CD8-positive, alpha-beta T cell (primary cell): ENCODE measurements at places on chromosomes 6 and 20.
A peak's percentile ranks its signal among the peaks of the same experiment; 100 is the strongest.

DNA sequence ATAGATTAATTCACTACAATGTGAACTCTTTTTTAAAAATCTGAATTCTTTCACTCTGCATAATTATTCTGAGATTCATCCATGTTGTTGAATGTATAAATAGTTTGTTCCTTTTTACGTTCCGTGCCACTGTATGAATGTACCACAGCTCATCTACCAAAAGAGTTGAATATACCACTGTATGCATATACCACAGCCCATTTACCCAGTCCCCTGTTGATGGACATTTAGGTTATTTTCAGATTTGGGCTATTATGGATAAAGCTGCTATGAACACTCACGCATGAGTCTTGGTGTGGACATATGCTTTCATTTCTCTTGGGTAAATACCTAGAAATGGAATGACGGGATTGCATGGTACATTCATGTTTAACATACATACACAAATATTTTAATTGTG lies 28.2 kb downstream of the PNPLA1 start:
- no peak for DNase-seq

DNA sequence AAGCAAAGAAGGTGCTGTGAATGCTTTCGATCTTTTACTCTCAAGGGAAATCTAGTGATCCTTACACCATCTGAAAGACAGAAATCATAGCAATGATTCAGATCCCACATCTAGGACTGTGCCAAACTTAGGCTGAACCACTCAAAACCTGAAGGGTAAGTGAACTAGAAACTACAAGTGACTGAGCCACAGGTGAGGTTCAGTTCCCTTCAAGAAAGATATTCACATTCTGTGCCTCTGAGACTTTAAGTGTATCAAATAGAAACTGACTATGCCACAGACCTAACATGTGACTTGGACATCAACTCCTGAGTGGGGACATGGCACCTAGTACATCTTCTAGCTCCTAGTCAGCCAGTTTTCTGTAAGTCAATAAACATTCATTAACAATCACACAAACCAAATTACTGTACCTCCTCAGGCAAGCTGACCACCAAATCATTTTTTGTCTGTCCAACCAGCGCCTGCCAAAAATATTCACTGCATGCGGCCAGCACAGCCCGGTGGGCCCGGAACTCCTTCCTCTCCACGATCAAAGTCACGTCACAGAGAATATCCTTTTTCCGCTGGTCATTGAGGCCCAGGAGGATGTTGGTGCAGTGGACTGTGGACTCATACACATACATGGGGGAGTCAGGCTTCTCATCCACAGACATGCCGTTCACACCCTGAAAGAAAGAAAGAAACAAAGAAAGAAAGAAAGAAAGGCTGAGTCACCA lies 114.1 kb downstream of the GJA10 start:
- DNase-seq: no peak

DNA sequence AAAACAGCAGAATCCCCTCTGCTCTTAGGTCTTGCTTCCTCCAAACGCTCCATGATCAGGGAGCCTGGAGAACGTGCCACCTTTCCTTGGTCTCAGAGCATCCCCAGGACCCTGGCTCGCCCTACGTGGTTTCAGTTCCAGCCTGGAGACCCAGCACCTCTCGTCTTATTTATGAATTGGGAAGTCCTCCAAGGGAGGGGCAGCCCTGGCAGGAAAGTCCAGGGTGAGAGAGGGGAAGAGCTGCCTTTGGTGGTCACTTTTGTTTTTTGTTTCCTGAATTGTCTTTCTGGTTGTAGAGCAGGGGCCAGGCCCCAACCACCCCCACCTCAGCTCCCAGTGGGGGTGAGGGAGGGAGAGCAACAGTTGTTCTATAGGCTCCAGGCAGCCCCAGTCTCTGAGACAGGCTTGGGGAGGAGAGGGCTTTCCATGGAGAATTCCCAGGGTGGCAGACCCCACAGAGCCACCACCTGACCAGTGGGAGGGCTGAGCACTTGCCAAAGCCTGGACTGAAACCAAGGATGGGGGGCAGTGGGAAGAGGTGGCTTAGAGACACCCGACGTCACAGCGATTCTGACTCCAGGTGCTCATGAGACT lies 88.8 kb downstream of the PRND start:
- DNase-seq: no peak

GRCh38 chr6:36124881-36125280 lies 5.4 kb upstream of the MAPK13 start:
- no peak for DNase-seq

- no peak for DNase-seq
Observed at GRCh38 chr6:109170333-109170732, 75.0 kb downstream of the CEP57L1 start.

DNA sequence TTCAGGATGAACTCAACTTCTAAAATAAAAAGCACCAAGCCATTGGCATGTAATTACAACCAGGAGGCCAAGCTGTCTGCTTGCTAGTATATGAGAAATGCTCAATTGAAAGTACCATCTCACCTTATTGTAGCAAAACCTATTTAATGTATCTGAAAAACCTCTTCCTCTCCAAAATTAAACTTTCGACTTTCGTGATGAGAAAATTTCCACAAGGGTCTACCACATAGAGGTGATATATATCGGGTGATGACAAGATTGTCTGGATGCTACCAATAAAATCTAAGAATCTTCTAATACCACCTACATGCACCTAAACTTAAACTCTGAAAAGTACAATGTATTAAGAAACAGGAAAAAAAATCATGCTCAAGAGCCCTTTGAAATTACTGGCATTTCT lies 74.2 kb downstream of the ATXN1 start:
- no peak for DNase-seq

- no peak for DNase-seq
Observed at GRCh38 chr6:14897831-14898230, 348.0 kb upstream of the JARID2 start.

GRCh38 chr20:46218656-46219055 lies 89.6 kb downstream of the CDH22 start:
- no peak for DNase-seq

DNA sequence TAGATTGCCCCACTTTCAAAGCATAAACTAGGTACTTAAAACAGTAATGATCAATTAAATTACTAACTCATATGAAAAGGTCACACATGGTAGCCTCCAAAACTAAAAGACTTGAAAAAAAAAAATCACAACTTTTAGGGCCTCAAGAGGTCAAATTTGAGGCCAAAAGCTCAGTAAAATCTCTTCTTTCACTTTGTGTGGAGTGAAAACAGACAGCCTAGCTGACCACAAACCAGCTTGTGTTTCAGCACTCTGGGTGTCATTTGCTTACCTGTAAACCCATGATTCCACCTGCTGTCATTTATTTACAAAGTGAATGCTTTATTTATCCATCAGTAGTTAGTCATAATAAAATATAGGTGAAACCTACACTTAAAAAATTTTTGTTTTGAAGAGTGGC lies 34.0 kb downstream of the GNAS start:
- no peak for DNase-seq

DNA sequence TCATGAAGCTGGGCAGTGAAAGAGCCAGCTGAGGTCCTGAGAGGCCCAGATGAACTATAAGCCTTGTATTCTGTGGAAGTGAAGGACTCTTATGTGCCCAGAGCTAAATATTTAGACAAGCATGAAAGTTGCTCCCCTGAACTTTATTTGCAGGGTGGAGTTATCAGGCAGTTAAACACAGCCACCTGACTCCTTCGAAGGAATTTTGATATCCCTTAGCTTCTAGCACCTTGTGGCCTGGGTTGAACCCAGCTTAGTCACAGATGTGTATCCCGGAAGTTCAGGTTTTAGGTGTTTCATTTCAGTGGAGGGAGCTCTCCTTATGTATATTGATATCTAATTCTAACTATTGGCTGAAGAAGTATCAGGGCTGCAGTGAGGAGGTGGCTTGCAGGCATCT lies 20.4 kb downstream of the NR2E1 start:
- no peak for DNase-seq

- peak; percentile 71 for DNase-seq
Observed at GRCh38 chr6:33126101-33126714, 50.4 kb downstream of the HLA-DPB1 start.

- DNase-seq: no peak
Observed at GRCh38 chr20:13458860-13459451, 179.8 kb downstream of the TASP1 start.

DNA sequence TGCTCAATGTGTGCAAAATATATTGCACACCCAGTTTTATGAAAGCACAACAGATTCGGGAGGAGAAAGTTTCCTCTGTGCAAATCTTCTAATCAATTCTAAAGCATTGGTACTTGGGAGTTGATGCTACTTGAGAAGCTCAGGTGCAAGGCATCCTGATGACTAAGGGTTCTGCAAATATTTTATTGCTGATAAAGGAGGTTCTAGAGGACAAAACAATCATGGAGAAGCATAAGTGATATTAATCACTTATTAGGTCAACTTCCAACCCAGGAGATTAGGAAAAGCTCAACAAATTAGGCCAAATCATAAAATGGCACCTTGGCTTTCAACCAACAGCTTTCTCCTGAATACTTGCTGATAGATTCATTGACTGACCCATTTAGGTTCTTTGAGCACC lies 27.1 kb downstream of the CYP24A1 start:
- DNase-seq: no peak

GRCh38 chr6:8837343-8837742 lies 402.0 kb upstream of the SLC35B3 start:
- DNase-seq: no peak

GRCh38 chr6:4731996-4732395 lies 44.2 kb upstream of the CDYL start:
- no peak for DNase-seq

GRCh38 chr20:47070176-47070575 lies 175.5 kb downstream of the EYA2 start:
- no peak for DNase-seq

GRCh38 chr6:44113414-44113813 lies 13.8 kb downstream of the MRPL14 start:
- DNase-seq: no peak

GRCh38 chr20:43825581-43825980 lies 89.1 kb upstream of the TOX2 start:
- DNase-seq: no peak

DNA sequence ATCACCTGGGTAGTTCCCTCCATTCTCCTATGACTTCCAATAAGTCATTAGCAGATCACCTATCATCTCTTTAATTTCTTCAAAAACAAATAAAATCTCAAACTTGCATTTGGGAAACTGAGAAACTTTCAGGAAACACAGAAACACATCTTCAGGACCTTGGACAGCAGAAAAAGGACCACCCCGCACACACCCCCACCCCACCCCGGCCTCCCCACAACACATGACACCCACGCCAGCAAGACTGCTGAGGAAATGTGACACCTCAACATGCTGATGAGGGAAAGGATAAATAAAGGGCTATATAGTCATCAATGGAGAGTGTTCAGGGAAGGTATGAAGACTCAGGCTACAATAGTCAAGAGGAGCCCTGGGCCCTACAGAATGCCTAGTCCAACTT lies 15.6 kb upstream of the TRIM39 start:
- DNase-seq: no peak

- DNase-seq: peak; percentile 30
Observed at GRCh38 chr6:159819932-159820640, 20.0 kb downstream of the PNLDC1 start.

- DNase-seq: no peak
Observed at GRCh38 chr6:138592749-138593123, 93.4 kb upstream of the NHSL1 start.

DNA sequence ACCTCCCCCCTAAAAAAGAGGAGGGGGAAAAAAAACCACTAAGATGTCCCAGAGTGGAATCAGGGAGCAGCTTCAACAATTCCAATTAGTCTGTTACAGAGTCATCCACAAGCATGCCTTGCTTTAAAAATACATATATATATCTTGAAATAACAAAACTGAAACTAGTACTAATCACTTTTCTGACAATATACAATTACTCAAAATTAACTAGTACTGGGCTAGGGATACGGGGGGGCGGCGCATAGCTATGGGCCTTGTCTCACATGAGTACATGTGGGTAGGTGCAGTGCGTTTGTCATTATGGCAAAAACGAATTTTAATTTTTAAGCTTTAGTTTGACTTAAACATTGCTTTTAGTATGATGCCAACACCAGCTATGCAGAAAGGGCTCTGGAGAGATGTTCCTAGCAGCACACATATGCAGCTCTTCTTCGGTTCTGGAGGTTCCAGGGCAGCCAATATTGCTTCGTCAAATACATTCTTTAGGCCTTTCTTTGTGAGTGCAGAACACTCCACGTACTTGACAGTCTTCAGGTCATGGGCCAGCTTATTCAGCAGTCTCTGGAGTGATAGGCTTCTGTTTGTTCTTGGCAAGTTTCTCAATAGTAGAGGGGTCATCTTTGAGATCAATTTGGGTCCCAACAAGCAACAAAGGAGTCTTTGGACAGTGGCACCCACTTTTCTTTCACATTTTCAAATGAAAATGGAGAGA lies 38.8 kb downstream of the ITCH start:
- no peak for DNase-seq

DNA sequence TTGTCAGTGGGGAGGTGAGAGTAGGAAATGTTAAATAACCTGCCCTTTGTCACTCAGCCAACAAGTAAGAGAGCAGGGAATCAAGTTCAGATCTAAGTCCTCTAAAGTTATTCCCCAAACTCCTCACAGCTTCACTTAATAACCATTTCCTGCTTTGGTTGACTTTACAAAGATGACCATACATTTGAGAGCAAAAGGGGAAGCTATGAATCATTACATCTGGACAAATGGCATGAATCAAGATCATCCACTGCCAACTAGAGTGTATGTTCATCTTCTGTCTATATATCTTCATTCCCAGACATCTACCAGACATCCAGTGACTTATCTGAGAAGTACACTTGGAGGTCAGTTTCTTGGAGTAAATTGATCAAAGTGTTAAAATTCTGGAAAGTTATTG lies 15.1 kb upstream of the HIVEP2 start:
- no peak for DNase-seq

- no peak for DNase-seq
Observed at GRCh38 chr20:59377842-59378241, 77.4 kb downstream of the EDN3 start.

- DNase-seq: no peak
Observed at GRCh38 chr6:43709654-43710303, 22.2 kb upstream of the MRPS18A start.

GRCh38 chr6:110876170-110876773 lies 1.7 kb downstream of the AMD1 start:
- DNase-seq: peak; percentile 72

DNA sequence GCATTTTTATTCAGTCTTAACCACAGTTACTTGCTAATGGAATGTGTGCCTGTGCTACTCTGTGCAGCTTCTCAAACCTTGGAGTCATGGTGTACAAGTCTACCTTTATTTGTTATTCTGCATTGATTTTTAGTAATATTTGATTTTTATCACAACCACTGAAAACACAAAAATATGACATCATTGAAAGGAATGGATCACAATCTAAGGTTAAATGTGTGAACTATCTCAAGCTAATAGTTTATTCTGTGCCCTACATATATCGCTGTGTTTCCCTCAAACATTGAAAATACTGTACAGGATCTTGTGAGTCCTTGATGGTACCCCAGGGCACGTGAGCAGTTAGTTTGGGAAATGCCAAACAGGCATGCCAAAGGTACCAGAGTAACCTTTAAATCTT lies 573.4 kb downstream of the FRK start:
- no peak for DNase-seq

GRCh38 chr20:48172357-48172702 lies 387.0 kb upstream of the SULF2 start:
- no peak for DNase-seq

- no peak for DNase-seq
Observed at GRCh38 chr6:146911635-146912215, 292.5 kb upstream of the STXBP5 start.
